CD4-positive, alpha-beta memory T cell (primary cell): ENCODE measurements at places on chromosomes 16 and 17. TPM values are rescaled to one million over a fixed set of nuclear protein-coding genes. Genes with fewer than 3 reads are reported as not detected.

MGAT5B gene
- 1.8 TPM for total RNA-seq

- H3K27ac ChIP-seq: no peak overlapping the region
- H3K4me1 ChIP-seq: peaks cover 4% of the 10 kb centered on the region
- no peaks in the 10 kb centered on the region for H3K36me3 ChIP-seq
- no peaks in the 10 kb centered on the region for H3K27me3 ChIP-seq
- no peak for DNase-seq
These were observed 8.7 kb downstream of the CLEC19A start for GRCh38 chr16:19294156-19294649.

GRCh38 chr17:1273492-1274244 lies 3.4 kb downstream of the BHLHA9 start:
- DNase-seq: no peak
- no peak overlapping the region for H3K4me3 ChIP-seq
- H3K27ac ChIP-seq: no peak overlapping the region
- peaks cover 12% of the 10 kb centered on the region for H3K4me1 ChIP-seq
- no peaks in the 10 kb centered on the region for H3K36me3 ChIP-seq

GRCh38 chr16:28180655-28181460 lies 30.9 kb downstream of the XPO6 start:
- no peaks in the 10 kb centered on the region for H3K27me3 ChIP-seq
- peaks cover 18% of the 10 kb centered on the region for H3K36me3 ChIP-seq
- peak overlapping the region; percentile 38 for H3K27ac ChIP-seq
- peaks cover 76% of the 10 kb centered on the region for H3K4me1 ChIP-seq
- no peak overlapping the region for H3K4me3 ChIP-seq
- DNase-seq: no peak

GRCh38 chr16:73365016-73365551 lies 317.2 kb upstream of the ZFHX3 start:
- no peak for DNase-seq
- no peaks in the 10 kb centered on the region for H3K36me3 ChIP-seq
- no peak overlapping the region for H3K4me3 ChIP-seq
- H3K27ac ChIP-seq: no peak overlapping the region
- H3K4me1 ChIP-seq: no peaks in the 10 kb centered on the region
- H3K27me3 ChIP-seq: no peaks in the 10 kb centered on the region

- H3K36me3 ChIP-seq: no peaks in the 10 kb centered on the region
- no peaks in the 10 kb centered on the region for H3K27me3 ChIP-seq
- DNase-seq: no peak
- H3K27ac ChIP-seq: no peak overlapping the region
- no peaks in the 10 kb centered on the region for H3K4me1 ChIP-seq
- H3K4me3 ChIP-seq: no peak overlapping the region
These were observed 142.4 kb downstream of the CYLD start for GRCh38 chr16:50884066-50884860.

GRCh38 chr17:27554911-27555310 lies 76.1 kb upstream of the LGALS9 start:
- peaks cover 3% of the 10 kb centered on the region for H3K36me3 ChIP-seq
- no peaks in the 10 kb centered on the region for H3K4me1 ChIP-seq
- no peak for DNase-seq

DNA sequence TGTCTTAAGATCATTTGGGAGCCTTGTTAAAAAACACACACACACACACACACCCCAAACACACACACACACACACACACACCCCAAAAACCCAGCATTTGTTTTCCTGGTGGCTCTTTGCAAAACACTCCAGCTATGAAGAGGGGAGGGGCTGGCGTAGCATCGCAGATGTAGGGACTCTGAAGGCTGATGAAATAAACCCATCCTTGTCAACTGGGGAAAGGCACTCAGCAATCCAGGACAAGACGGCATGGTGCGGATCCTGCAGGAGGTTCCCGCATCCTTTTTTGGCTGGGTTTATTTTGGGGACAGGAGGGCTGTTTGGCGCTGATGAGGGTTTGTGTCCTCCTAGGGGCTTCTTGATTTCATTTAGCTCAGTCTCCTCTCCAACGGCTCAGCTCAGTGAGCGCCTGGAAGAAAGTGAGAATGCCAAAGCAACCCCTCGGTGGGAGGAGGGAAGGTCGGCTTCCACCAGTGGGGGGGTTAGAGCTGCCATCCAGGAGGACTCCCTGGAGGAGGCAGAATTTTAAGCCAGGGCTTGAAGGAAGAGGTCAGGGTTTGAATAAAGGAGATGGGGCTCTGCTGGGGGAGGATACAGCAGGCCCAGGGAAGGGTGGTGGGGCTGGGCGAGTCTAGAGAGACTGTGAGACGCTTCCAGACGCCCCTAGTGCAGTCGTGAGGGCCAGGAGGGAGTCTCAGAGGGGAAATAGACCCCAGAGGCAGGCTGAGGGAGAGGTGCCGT lies 12.4 kb upstream of the GSE1 start:
- no peak overlapping the region for H3K4me3 ChIP-seq
- DNase-seq: no peak
- no peak overlapping the region for H3K27ac ChIP-seq
- peaks cover 5% of the 10 kb centered on the region for H3K4me1 ChIP-seq
- no peaks in the 10 kb centered on the region for H3K36me3 ChIP-seq

- H3K4me1 ChIP-seq: peaks cover 55% of the 10 kb centered on the region
- no peak overlapping the region for H3K4me3 ChIP-seq
- H3K27me3 ChIP-seq: no peaks in the 10 kb centered on the region
These were observed 24.9 kb downstream of the ACSF3 start for GRCh38 chr16:89118361-89119165.

DNA sequence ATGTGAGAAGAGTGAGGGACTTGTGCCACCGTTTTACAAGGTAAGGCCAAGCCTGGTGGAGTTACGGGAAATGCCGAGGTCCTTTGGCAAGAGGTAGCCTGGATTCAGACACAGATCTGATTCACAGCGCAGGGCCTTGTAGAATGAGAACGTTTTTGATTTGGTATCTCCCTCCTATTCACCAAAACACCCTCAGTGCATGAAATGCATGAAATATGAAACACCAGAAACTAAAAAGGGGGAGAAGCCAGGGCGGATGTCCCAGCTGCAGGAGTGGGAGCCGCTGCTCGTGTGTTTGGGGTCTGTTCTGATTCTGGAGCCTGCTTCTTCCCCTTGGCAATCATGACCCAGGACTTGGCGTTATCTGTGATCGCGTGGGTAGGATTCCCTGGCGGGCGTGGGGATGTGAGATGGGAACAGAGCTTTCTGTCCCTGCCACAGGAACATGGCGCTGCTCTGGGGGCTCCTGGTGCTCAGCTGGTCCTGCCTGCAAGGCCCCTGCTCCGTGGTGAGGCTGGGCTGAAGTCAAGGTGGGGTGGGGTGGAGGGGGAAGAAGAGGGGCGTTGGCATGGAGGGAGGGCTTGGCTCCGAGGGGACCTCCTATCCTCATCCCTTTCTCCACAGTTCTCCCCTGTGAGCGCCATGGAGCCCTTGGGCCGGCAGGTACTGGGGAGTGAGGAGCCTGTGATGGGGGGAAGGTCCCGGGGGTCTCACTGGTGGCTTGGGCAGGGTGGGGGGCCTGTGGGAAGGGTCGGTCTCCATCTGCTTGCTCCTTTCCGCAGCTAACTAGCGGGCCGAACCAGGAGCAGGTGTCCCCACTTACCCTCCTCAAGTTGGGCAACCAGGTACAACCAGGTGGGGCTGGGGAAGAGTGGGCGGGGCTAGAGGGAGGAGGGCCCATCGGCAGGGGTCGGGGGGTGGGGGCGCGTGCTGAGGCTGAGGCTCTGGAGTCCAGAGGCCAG lies 2.2 kb downstream of the SERPINF2 start:
- no peaks in the 10 kb centered on the region for H3K27me3 ChIP-seq
- H3K27ac ChIP-seq: no peak overlapping the region
- H3K4me1 ChIP-seq: no peaks in the 10 kb centered on the region
- no peaks in the 10 kb centered on the region for H3K36me3 ChIP-seq

DNA sequence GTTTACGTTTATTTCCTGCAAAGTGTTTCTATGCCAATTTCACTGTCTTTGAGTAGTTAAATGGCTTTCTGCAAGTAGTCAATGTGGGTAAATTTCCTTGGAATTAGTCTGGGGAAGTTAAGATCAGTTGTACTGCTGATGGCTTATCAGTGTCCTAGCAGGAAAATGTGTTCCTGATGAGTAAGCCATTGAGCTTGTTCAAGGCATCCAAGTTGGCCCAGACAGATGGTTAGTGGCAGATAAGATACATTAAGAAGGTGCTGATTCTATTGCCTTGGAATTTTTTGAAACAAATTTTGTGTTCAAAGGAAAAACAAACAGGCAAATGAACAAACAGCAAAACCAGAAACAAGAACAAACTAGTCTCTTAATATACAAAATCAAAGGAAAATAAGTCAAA lies 258.4 kb downstream of the MAP2K6 start:
- H3K4me1 ChIP-seq: no peaks in the 10 kb centered on the region
- DNase-seq: no peak
- H3K36me3 ChIP-seq: no peaks in the 10 kb centered on the region
- H3K4me3 ChIP-seq: no peak overlapping the region
